ENCODE measurements at places on chromosomes 1 and 21.

DNA sequence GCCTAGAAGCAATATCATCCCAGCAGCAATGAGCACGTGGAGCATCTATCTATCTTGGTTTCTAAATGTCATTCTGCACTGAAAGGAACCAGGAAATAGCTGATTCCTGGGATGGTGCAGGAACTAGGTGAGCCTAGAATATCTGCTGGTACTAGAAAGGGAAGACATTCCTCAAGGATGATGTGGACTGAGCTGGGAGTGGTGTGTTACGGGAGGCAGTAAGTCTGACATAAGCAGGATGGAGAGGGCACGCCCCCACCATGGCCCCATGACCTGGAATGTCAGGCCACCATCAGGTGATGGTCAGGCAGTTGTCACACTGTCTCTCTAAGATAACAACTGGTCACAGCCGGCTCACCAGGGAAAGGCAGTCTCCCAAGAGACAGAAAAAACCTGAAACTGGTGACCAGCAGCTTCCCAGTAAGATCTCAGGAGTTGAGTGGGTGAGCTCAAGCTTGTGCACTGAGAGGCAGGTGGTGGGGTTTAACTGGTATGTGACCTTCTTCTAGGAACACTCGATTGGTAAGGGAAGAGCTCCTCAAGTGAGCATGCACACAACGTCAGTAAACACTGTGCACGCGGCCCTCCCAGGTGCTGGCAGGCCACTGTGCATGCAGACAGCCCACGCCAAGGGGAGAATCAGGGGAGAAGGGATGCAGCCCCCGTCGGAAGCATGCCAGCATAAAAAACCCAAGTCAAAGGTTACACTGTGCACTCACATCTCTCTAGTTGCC, 148.7 kb downstream of the ADSS2 start:
- no peak for DNase-seq

DNA sequence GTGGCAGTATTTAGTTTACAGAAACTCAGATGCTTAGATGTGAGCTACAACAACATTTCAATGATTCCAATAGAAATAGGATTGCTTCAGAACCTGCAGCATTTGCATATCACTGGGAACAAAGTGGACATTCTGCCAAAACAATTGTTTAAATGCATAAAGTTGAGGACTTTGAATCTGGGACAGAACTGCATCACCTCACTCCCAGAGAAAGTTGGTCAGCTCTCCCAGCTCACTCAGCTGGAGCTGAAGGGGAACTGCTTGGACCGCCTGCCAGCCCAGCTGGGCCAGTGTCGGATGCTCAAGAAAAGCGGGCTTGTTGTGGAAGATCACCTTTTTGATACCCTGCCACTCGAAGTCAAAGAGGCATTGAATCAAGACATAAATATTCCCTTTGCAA, 59.7 kb upstream of the ZNF326 start:
- DNase-seq, result no peak

DNA sequence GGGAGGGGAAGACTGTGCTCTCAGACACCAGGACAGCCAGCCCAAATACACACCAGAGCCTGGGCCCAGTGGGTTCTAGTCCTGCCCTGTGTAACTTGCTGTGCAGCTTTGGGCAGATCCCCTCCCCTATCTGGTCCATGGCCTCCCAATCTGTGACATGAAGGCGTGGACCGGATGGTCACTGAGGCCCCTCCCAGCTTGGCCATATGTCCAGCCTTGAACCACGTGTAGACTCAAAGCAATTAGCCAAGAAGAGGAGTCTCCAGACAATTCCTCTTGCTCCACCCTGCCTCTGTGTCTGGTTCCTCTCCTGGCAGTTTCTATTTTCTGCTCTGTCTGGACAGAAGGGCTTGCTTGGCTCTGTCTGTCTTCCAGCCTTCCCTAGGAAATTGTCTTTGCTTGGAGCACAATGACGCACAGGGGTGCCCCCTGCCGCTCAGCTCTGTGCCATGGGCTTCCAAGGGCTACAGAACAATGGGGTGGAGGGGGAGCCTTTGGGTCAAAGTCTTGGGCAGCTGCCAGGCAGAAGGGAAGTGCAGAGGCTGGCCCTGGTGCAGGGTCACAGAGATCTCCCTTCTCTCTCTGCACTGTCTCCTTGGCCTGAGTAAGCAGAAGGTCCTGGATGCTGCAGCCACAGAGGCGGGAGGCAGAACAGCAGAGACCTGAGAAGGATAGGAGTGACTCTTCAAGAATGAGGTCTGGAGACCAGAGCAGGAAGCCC, 66.1 kb downstream of the TENT5C start:
- no peak for DNase-seq

DNA sequence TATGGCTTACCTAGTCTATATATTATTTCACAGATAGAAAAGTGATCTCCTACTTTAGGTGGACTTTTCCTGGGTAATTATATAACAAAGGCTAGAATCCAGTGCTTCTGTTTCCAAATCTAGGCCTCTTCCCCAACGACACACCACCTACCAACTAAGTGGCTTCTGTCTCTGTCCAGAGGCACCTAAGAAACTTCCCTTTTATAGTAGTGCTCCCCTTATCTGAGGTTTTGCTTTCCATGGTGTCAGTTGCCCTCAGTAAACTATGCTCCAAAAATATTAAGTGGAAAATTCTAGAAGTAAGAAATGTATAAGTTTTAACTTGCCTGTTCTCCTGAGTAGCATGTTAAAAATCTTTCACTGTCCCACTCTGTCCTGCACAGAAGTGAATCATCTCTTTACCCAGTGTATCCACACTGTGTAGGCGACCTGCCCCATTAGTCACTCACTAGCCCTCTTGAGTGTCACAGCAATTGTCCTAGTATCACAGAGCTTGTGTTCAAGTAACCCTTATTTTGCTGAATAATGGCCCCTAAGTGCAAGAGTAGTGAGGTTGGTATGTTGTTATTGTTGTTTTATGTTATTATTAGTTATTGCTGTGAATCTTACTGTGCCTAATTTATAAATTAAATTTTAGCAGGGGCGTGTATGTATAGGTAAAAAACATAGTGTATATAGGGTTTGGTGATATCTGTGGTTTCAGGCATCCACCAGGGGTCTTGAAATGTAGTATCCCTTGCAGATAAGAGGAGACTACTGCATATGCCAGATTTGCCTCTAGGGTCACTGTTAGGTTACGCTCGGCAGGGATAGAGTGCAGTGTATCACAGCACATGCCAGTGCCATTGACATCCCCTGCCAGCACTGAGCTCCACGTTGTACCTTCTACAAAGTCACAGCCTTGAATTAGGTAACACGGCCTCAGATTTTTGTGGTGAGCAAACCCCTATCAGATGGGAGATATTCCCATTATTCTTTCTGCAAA, 14.7 kb upstream of the CD53 start:
- DNase-seq, result no peak

DNA sequence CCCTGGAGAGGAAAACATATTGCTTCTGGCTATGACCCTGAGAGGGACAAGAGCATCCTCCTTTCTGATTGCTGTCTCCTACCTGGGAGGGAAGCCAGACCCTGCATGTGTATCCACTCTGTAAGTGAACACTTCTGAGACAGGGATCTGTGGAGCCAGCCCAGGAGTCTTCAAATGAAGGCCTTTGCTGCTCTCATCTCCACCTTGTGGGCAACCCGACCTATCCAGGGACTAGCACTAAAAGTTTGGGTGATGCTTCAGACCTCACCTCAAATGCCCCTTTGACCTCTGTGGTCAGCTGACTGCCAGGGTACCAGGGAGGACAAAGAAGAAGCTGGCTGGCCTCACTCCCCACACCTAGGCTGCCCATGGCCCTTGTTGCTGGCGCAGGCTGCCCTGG, 64.7 kb downstream of the KCND3 start:
- no peak for DNase-seq

DNA sequence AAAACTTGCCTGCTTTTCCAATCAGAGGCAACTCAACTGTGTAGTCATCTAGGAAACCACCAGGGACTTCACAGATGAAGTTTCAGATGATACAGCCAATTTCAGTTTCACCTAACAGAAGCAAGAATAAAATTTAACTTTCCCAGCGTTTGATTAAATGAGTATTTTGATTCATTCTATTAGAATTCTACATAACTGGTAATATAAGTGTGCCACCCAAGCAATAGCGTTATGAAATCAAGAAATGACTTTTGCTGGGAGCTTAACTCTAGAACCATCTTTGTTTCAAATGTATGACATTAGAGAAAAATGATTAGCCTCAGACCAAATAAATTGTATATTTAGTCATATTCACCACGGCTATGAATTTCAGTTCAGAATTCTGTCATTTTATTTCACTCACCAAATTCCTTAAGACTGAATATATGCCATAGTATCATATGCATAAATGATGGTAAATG, 239.3 kb downstream of the NRIP1 start:
- DNase-seq, result no peak

DNA sequence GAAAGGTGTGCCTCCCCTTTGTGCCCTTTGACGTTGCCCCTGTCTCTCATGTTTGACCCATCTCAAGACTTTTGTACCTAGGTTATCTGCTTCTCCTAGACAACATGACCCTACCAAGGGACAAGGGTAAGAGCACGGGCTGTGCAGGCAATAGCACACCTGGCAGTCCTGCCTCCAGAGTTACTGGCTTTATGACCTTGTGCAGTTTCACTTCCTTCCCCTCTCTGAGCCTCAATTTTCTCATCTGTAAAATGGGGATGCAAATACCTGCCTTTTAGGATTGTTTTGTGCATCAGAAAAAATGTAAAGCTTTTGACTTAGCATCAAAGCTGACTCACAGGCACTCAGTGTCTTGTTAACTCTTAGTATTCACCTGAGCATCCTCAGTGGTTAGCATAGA, 36.4 kb downstream of the ELK4 start:
- DNase-seq, result no peak

DNA sequence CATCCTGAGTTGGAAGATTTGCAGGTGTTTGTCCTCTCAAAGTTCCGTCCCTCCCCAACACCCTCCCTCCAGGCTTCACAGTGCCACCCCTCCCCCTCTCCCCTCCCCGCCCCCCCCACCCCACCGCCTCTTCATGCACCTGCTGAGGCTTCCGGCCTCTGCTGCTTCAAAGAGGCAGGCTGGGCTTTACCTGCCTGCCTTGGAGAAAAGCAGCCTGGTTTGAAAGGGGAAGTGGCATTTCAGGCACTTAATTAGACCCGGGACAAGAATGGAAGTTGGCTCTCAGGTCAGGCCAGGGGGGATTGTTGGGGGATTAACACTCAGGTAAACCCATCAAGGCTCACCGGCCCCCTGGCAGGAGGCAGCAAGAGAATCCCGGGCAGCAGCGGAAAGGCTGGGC, 21.1 kb downstream of the PAX7 start:
- DNase-seq, result no peak

- DNase-seq, result no peak
These were observed 27.4 kb downstream of the LDLRAD2 start for GRCh38 chr1:21839337-21840037.

- DNase-seq, result peak; percentile 82
These were observed 74.0 kb upstream of the GPR88 start for GRCh38 chr1:100463791-100464424.

DNA sequence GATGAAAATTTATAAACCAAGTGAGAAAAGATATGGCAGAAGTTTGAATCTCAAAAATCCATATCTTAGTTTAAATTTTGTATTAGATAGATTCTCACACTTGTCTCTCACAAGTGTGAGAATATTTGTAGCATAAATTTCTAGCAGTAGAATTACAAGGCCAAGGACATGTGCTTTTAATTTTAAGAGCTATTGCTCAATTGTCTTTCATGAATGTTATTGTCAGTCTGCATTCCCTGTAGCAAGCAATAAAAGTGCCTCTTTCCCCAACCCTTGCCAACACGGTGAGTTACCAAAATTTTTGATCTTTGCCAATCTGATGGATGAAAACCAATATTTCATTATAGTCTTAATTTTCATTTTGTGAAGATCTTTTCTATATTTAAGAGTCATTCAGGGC, 64.0 kb downstream of the CTH start:
- no peak for DNase-seq

DNA sequence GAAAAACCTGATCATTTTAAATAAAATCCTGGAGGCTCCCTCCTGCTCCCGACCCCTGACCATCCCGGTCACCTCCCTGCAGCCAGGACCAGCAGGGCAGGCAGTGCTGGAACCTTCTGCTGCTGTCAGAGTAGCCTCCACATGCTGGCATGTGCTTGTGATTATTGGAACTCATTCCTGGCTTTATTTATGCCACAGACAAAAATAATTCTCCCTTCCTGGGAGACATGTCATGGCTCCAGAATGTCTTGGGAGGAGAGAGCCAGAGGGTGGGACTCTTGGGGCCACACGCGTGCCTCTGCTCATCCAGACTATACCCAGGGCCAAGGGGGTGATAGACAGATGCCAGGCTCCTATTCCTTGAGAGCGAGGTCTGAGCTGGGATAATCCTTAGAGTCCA, 183.6 kb upstream of the RAB4A start:
- DNase-seq, result no peak

GRCh38 chr1:57518496-57518895, 94.6 kb upstream of the DAB1 start:
- DNase-seq, result no peak

- DNase-seq, result no peak
These were observed 101.8 kb downstream of the ADARB1 start for GRCh38 chr21:45176141-45176540.

DNA sequence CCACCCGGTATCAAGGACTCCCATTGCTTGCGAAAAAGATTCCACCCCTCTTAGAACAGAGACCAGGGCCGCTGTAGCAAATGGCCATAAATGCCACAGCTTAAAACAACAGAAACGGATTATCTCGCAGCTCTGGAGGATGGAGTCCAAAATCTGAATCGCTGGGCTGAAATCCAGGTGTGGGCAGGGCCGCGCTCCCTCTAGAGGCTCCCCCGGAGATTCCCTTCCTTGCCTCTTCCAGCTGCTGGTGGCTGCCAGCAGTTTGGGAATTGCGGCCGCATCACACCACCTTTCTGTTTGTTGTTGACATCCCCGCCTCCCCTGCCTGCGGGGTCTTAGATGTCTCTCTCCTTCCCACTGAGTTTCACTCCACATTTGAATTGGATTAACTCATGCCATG, 15.6 kb downstream of the PDE9A start:
- DNase-seq, result peak; percentile 14

DNA sequence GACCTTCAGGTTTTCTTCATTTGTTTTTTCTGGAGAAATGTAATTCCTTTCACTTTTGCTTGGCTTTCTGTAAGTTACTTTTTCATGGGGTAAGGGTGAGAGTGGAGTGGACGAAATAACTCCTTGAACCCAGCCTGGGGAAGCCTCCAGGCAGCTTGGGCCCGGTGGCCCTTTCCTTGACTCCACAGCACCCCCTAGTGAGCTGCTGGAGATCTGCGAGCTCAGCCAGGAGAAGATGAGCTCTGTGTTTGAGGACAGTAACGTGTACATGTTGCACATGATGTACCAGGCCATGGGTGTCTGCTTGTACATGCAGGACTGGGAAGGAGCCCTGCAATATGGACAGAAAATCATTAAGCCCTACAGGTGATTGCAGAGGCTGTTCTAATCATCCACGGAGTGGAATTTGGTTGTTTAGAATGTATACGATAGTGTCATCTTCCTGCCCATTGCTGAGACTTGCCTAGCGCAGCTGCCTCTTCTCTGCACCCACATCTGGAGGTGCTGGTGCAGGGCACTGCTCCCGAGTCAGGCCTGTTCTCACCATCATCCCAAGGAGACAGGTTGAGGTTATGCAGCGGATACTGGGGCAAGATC, 51.0 kb downstream of the SMYD2 start:
- peak; percentile 22 for DNase-seq

- DNase-seq, result no peak
These were observed 33.3 kb downstream of the SMG7 start for GRCh38 chr1:183505454-183506089.

GRCh38 chr1:180167721-180168467, 13.2 kb downstream of the QSOX1 start:
- DNase-seq, result no peak
